ENCODE measurements at places on chromosomes 1 and 21.

DNA sequence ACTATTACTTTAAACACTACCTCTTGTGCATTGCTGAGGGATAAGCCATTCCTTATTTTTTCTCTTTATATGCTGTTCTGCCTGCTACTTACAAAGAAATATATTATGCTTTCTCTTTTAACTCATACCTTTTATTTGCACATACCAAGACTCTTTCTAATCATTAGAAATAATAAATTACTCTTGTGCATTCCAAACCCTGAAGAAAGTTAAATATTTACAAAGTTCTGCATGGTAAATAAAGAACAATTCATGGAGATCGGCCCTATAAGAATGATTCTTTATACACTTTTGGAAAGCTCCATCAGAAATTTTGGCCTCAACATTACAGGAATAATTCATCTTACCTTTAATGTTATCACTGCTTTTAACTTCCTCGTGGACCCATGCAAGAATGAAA lies 86.7 kb upstream of the PALMD start:
- no peak for DNase-seq

DNA sequence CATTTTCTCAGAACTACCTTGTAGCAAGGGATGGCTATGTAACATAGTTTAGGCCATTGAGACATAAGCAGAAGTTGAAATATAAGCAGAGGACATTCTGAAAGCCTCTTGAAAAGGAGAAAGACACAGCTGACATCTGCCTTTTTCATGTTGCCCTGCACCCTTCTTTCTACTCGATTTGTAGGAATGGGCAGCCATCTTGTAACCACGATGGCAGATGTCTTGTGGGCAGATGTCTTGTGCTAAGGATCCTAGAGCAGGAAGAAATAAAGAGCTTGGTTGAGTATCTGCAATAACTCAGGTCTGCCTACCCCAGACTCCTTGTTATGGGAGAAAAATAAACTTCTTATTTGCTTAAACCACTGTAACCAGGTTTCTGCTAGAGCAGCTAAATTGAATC lies 351.0 kb downstream of the PDE4B start:
- no peak for DNase-seq

DNA sequence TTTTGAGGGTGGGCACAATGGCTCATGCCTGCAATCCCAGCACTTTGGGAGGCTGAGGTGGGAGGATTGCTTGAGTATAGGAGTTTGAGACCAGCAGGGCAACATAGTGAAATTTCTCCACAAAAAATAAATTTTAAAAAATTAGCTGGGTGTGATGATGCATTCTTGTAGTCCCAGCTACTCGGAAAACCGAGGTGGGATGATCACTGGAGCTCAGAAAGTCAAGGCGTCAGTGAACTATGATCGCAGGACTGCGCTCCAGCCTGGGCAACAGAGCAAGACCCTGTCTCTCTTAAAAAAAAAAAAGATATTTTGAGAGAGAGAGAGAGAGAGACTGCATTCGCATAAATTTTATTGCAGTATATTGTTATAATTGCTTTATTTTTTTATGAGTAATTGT lies 75.9 kb upstream of the B3GALT5 start:
- no peak for DNase-seq

DNA sequence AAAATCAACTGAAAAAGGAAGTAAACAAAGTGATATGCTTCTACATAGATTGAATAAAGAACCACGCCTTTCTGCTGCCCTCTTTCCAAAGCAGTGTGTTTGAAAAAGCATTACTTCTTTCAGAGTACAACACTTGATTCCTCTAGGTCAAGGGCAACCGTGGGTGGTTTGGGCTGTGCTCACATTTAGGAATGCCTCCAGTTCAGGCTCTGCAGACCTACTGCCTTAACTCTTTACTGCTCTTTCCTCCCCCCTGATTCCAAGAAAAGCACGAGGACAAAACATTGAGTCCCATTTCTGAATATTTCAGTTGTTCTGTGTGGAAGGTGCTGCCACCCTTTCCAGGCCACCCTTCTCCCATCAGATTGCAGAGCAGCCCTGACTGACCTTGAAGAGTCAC lies 45.2 kb downstream of the ADAMTS1 start:
- DNase-seq: no peak

GRCh38 chr1:21749859-21750468 lies 33.0 kb downstream of the USP48 start:
- no peak for DNase-seq

DNA sequence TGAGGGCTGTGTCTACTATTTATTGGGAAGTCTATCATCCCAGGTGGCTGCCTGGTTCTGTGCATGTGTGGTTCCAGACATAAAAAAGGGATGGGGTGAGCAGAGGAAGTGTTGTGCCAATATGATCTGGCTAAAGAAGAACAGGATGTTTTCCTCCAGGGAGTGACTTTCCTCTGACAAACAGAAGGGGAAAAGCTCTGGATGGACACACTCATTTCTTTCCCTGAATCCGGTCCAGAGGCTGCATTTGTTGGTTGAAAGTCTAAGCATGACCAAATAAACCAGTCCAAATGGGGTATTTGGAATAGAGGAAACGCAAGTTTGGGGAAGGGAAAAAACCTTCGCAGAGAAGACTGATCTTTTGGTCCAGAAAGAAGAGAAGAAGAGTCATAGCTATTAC lies 12.7 kb downstream of the GREM2 start:
- no peak for DNase-seq

- DNase-seq: no peak
Observed at GRCh38 chr1:6066680-6067079, 21.0 kb downstream of the KCNAB2 start.
